ENCODE measurements at places on chromosomes 5 and 9. TPM values are rescaled to one million over a fixed set of nuclear protein-coding genes. Genes with fewer than 3 reads are reported as not detected.

DNA sequence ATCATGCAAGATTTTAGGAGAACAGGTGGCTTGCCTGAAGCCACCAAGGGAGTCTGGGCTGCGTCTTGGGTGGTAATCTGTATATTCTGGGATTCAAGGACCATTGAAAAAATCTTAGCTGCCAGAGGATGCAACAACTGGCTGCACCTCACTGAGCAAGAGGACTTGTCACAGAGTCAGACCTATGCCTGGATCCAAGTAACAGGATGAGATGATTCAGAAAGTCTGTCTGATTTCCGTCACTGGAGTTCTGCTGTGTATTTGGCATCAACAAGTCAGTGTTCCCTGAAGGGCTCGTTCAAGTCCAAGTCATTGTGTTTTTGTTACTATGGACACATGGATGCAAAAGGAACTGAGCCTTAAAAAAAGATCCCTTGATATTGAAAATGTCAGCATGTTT, 37.8 kb upstream of the CARTPT start:
- DNase-seq: no peak

GRCh38 chr5:1946122-1946677, 63.5 kb upstream of the IRX4 start:
- DNase-seq: no peak

- DNase-seq: no peak
Observed at GRCh38 chr9:21995666-21996398, 1.2 kb downstream of the CDKN2B-AS1 start.

- DNase-seq: no peak
Observed at GRCh38 chr9:93575796-93576257, 557 bp upstream of the PHF2 start.

- DNase-seq: no peak
Observed at GRCh38 chr9:14525856-14526255, 167.4 kb downstream of the ZDHHC21 start.

- no peak for DNase-seq
Observed at GRCh38 chr9:125409637-125410521, 148.3 kb downstream of the GAPVD1 start.

DNA sequence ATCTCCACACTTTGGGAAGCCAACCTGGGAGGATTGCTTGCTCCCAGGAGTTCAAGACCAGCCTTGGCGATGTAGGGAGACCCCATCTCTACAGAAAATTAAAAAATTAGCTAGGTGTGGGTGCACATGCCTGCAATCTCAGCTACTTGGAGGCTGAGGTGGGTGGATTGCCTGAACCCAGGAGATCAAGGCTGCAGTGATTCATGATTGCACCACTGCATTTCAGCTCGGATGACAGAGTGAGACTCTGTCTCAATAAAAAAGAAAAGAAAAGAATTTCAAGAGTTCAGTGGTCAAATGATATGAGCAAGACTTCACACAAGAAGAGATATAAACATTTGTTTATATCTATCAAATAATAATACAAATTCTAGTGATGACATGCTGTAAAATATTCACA, 23.0 kb upstream of the MTAP start:
- no peak for DNase-seq

DNA sequence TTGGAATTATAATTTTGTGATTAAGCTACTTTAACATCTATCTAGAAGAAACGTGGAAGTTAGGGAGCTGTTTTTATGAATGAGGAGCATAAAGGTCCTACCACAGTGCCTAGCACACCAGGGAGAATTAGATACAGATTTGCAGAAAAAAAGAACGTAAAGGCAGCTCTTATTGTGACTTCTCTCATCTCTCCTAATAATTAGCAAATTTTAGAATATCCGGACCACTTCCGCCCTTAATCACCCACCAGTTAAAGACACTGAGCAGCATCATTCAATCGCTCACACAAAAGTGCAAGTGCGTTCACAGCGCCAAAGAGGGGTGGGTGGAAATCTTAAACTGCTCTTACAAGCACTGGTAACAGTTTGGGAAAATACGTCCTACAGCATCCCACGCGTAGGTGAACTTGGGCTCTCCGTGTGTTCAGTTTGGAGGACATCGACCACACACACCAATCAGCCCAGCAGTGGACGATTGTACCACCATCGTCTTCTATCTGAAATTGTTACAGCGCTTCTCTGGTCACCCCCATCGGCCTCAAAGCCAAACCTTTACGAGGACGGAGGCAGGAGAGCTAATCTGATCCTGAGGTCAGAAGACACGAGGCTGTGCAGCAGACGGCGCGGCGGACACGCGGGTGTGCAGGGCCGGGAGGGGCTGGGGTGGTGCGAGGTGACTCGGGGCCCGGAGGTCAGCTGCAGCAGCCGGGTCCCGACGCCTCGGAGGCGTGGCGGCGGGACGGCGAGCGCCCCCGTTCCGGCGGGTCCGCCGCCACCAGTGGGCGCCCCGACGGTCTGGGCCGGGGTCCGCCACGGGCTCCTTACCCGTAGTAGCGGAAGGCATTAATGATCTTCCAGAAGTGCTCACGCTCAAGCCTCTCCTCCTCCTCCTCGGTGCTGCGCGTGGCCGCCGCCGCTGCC, 646 bp downstream of the CARNMT1 start:
- no peak for DNase-seq

Gene LEAP2
- 3.0 TPM for total RNA-seq

DNA sequence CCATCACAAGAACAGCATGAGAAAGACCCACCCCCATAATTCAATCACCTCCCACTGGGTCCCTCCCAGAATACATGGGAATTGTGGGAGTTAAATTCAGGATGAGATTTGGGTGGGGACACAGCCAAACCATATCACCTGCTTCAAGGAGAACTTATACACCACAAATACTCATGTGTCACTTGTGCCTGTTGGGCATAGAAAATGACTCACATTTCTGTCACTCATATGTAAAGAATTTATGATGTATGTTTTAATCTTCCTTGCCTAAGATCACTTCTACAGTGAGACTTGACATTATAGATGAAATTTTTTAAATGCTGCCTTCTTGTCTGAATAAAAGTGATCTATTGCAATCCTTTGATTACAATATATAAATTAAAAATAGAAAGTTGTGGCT, 23.0 kb upstream of the PRDM6 start:
- DNase-seq: no peak

Gene MAML1
- total RNA-seq: 14.4 TPM

DNA sequence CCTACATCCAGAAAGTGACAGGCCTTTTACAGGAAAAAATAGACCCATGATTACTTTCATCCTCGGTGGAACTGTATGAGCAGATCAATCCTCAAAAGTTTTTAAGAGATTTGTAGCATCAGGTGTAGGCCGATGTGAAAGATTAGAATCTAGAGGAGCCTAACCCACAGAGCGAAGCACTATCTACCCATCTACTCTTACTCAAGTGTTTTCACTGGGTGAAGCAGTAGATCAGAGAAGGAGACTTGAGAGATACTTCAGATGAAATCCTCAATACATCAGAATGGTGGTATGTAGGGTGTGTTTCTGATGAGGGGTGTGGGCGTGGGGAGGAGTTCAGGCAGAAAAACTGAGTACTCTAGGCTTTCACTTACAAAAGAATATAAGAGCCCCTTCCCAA, 192.8 kb downstream of the FER start:
- no peak for DNase-seq

- DNase-seq: no peak
Observed at GRCh38 chr5:101976933-101977332, 319.2 kb downstream of the SLCO4C1 start.

GRCh38 chr5:118894709-118895108, 93.6 kb downstream of the DTWD2 start:
- no peak for DNase-seq

DNA sequence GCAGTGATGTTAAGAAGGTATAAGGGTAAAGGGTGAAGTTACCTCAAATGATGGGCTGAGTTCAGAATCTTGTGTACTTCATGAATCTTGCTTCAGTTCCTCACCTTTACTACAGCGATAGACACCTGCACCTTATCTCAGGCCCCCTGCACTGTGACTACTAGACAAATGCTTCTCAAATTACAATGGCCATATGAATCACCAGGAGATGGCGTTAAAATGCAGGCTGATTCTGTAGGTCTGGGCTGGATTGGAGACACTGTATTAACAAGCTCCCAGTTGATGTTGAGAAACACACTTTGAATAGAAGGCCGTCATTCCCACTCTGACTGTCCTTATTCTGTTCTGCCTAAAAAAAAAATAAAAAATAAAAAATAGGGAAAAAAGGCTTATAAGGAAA, 29.8 kb downstream of the TARS1 start:
- no peak for DNase-seq

GRCh38 chr5:120464627-120465435, 731 bp downstream of the PRR16 start:
- DNase-seq: no peak

- no peak for DNase-seq
Observed at GRCh38 chr5:151115272-151115905, 34.6 kb upstream of the TNIP1 start.

GRCh38 chr5:161498531-161498930, 48.0 kb downstream of the GABRB2 start:
- no peak for DNase-seq

- no peak for DNase-seq
Observed at GRCh38 chr5:74556006-74556405, 84.5 kb downstream of the ENC1 start.

DNA sequence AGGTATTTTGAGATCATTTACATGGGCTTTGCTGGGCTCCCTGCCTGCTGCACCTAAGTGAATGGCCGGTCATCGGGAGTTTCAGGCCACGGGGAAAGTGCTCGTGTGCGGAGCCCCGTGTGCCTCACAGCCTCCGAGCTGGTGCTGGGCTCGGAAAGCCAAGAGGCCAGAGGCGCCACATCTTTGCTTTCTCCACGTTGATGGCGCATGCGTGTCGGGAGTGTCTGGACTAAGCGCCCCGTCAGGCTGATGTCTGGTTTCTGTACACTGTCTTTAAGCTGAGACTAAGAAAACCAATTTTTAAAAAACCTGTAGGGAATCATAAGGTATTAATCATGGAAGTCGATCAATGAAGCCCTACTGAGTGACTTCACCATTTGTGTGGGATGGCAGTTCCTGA, 69.1 kb downstream of the OTULIN start:
- no peak for DNase-seq

DNA sequence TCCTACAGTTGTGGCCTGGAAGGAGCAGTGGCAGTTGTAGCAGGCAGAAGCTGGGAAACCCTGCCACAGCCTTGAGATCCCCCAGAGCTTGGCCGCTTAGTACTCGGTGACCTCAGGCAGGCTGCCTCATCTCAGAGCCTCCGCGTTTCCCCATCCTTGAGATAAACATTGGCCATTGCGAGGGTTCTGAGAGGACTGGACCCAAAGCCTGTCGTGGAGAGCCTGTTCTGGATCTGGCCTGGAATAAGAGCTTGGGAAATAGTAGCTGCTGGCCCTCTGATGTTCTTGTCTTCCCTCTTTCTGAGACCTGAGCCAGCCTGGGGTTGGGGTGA, 1.3 kb downstream of the MIGA2 start:
- DNase-seq: no peak

Gene ZNG1A
- total RNA-seq: 51.2 TPM

Gene RASEF
- 10.9 TPM for total RNA-seq

- DNase-seq: no peak
Observed at GRCh38 chr5:150176745-150177477, 10.3 kb downstream of the CDX1 start.

Gene CDC25C
- total RNA-seq: 6.1 TPM

Gene ISL1
- total RNA-seq: 7.9 TPM

GRCh38 chr5:112316006-112316405, 103.1 kb downstream of the EPB41L4A start:
- DNase-seq: no peak

DNA sequence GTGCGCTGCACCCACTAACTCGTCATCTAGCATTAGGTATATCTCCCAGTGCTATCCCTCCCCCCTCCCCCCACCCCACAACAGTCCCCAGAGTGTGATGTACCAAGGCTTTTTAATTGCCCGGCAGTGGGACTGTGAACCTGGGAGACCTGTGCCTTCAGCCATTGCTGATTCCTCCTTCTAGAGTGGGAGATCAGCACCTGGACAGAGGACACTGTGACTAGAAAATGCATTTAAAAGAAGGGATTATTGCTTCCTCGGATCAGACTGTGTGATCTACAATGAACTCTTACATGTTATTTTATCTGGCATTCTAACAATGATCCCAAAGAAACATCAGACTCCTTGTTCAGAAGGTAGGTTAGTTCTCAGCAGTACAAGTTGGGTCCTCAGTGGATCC, 25.9 kb downstream of the CTSL start:
- DNase-seq: no peak

Gene GNA14
- 17.6 TPM for total RNA-seq

GRCh38 chr5:180103487-180104167, 32.1 kb upstream of the RNF130 start:
- no peak for DNase-seq

DNA sequence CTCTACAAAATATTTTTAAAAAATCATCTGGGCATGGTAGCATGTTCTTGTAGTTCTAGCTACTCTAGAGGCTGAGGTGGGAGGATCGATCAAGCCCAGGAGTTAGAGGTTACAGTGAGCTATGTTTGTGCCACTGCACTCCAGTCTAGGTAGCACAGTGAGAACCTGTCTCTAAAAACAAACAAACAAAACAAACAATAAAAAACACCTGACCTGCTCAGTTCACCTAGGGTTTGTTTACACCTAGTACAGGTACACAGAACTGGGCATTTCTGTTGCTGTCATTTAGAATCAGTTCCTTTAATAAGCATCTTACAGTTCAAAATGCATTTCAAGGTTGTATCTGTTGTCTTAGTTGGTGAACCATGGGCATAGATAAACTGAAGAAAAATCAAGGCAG, 95.3 kb downstream of the MEGF10 start:
- DNase-seq: no peak

GRCh38 chr9:109751253-109751652, 28.7 kb upstream of the PALM2AKAP2 start:
- peak; percentile 39 for DNase-seq

Gene PCDHAC2
- total RNA-seq: 3.0 TPM

- no peak for DNase-seq
Observed at GRCh38 chr5:176407456-176408251, 8.7 kb downstream of the CLTB start.

GRCh38 chr5:101370181-101370580, 467.1 kb upstream of the ST8SIA4 start:
- no peak for DNase-seq

DNA sequence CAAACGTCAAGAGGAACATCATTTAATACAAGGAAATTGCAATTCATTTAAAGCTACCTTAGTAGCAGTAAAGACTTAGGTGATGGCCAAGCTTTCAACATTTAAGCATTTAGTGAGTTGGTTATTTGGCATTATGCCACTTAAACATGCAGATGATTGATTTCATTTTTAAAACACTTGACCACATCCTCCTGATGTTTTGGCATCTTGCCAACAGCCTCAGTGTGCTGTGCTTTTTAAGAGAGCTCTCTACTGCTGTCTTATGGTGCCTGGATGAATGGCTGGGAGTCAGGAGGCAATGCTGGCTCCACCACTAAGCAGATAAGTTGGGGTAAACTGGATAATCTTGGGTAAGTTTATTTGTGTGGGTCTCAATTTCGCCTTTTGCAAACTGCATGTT, 364.5 kb downstream of the MAN2A1 start:
- no peak for DNase-seq

GRCh38 chr5:139268364-139269202, 25.0 kb upstream of the MATR3 start:
- no peak for DNase-seq

Gene TLX3
- 0.32 TPM for total RNA-seq

Gene TAF11L5
- total RNA-seq: not detected

- DNase-seq: no peak
Observed at GRCh38 chr5:157456301-157456700, 3.7 kb upstream of the NIPAL4 start.

Data from urinary bladder (tissue), 4 donors.